ENCODE measurements at places on chromosomes 11 and 22.
A peak's percentile ranks its signal among the peaks of the same experiment; 100 is the strongest.

GRCh38 chr11:29324328-29324727 is 692.5 kb downstream of the KCNA4 start:
- ATAC-seq: no peak

GRCh38 chr11:47467357-47467756 is 18.4 kb upstream of the RAPSN start:
- no peak for ATAC-seq

DNA sequence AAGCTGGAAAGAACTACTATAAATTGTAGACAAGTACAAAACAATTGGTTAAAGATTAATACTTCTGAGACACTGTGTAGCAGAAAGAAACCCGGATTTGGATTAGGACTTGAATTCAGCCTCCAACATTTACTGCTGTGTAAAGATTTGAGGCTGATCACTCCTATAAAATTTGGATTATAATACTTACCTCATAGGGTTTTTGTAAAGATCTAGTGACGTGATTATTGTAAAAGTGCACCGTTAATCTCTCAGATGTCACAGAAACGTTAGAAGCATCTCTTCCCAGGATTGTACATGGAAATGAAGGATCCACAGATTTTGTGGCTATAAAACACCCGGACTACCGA is 323 bp upstream of the HIKESHI start:
- ATAC-seq: no peak

DNA sequence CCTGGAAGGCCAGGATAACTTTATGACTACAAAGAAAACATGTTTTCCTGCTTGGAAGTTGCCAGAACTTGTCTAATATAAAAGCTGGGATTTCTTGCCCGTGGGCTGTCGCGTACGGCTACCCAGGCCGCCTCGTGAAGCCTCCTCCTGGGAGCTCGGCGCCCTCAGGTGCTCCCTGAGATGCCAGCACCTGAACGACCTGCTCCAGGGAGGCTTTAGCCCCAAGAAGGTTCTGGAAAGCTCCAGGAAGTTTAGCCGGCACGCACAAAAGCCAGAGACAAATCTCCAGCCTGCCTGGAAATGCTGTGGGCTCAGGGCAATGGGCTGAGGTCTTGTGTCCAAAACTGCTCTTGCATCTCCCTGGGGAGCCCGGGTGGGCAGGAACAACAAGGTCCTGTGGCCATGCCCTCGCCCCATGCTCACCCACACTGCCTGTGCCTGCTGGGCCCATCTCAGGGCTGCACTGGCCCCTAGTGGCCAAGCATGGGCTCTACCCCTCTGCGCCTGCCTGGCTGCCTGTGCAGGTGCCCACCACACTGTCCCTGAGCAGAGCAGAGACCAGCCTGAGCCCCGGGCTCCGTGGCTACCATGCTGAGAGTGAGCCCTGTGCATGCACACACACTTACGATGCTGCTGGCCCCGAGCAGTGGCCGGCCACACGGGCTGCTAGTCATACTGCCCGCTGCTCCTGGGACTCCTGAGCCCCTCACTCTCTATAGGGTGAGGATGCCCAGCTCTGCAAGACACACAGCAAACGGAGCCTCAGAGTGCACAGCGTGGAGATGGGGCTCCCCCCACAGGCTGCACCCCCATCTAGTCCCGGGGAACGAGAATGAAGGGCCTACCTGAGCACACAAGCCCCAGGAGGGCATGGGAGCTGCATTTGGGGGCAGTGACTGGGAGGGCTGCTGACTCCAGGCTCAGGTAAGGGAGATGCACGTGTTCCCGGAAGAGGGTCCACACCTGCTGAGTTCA is 4.9 kb upstream of the CELSR1 start:
- ATAC-seq: peak; percentile 91
